Chondrocyte (in vitro differentiated cells): ENCODE measurements at places on chromosomes 1 and 21. TPM values are rescaled to one million over a fixed set of nuclear protein-coding genes. Genes with fewer than 3 reads are reported as not detected.

The B3GALT2 gene
- total RNA-seq: 7.6 to 13.5 TPM (median 7.9 TPM) in 3 replicates

DNA sequence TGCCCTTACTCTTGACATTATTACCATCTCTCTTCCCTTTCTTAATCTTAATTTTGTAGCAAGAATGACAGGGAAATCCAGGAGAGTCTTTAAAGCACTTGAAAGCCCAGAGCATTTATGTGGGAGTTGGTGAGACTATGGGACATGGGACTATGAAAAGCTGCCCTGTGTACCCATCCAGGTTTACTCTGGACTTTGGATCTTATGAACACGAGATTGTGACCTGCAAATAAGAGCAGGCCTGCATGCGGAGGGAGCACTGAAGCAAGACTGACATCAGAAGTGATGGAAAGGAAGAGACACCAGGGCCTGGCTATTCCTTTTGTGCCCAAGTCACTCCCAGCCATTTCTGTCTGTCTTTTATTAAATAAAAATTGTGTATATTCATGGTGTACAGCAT lies 209.6 kb downstream of the NUF2 start:
- peaks cover 29% of the 10 kb centered on the region for H3K27me3 ChIP-seq
- H3K36me3 ChIP-seq: no peaks in the 10 kb centered on the region
- no peak for DNase-seq
- H3K27ac ChIP-seq: no peak overlapping the region

The CACNA1S gene
- total RNA-seq: 0.07 to 0.46 TPM (median 0.40 TPM) in 3 replicates

DNA sequence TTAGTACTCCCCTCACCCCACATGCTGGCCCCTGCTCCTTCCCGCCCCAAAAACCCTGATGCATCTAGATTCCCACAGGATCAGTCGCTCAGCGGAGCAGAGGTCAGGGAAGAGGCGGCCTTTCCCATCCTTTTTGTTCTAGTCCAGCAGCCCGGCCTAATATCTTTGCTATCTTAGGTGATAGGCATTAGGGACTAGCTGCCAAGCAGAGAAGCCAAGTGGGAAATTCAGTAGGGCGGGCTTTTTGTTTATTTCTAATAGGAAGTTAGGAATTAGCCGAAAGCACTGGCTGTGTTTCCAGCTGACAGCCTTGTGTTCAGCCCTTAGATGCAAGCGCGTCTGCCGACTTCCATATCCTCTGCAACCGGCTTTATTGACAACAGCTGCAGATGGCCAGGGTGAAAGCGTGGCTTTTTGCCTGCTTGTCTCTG lies 59.0 kb upstream of the BCAR3 start:
- H3K27me3 ChIP-seq: no peaks in the 10 kb centered on the region
- H3K27ac ChIP-seq: no peak overlapping the region

DNA sequence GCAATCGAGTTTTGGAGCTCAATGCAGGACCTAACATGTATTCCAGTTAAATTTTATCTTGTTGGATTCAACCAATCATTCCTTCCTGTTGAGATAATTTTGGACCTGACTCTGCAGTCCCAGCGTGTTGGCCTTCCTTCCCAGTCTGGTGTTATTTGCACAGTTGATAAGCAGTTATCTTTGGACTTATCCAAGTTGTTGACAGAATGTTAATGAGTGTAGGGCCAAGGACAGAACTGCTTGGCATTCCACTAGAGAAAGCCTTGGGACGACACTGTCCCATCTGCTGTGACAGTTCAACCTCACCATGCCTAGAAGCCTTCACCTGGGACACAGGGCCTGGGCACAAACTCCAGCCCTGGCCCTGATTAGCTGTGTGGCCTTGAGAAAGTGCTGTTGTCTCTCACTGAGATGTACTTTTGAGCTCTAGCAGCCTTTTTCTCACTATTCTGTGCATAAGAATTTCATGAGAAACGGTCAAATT lies 104.1 kb upstream of the SLC25A33 start:
- no peak for DNase-seq
- H3K27ac ChIP-seq: no peak overlapping the region
- H3K4me1 ChIP-seq: peaks cover 43% of the 10 kb centered on the region
- H3K4me3 ChIP-seq: no peak overlapping the region
- H3K36me3 ChIP-seq: no peaks in the 10 kb centered on the region

GRCh38 chr21:44979687-44980561 lies 40.1 kb downstream of the SLX9 start:
- H3K4me3 ChIP-seq: no peak overlapping the region
- no peaks in the 10 kb centered on the region for H3K27me3 ChIP-seq
- H3K4me1 ChIP-seq: peaks cover 14% of the 10 kb centered on the region
- no peak for DNase-seq

DNA sequence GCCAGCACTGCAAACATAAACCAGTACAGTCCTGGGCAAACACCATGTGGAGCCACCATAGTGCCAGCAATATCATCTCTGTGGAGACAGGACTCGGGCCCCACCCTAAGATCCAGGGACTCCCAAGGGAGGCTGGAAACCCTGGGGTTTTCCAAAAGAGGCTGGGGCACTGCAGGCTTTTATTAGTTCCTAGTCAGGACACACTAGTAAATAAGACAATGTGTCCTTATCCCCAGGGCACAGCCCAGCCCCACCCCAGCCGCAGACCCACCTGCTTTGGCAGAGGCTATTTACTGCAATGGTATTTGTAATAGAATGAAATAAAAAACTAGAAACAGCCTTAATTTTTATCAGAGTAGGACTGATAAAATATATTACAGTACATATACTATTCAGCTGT lies 486 bp upstream of the GJB3 start:
- no peak for DNase-seq
- H3K27ac ChIP-seq: no peak overlapping the region
- peaks cover 41% of the 10 kb centered on the region for H3K27me3 ChIP-seq
- peaks cover 7% of the 10 kb centered on the region for H3K4me1 ChIP-seq
- H3K4me3 ChIP-seq: no peak overlapping the region

GRCh38 chr1:53145942-53146708 lies 3.7 kb upstream of the SLC1A7 start:
- DNase-seq: no peak
- peaks cover 25% of the 10 kb centered on the region for H3K4me1 ChIP-seq
- H3K4me3 ChIP-seq: no peak overlapping the region
- H3K36me3 ChIP-seq: no peaks in the 10 kb centered on the region
- H3K27ac ChIP-seq: peak overlapping the region; percentile 98
- H3K27me3 ChIP-seq: no peaks in the 10 kb centered on the region
